ENCODE measurements at places on chromosomes 7 and 10.

- DNase-seq = no peak
Observed at GRCh38 chr7:116951366-116952292, 1.7 kb upstream of the ST7 start.

DNA sequence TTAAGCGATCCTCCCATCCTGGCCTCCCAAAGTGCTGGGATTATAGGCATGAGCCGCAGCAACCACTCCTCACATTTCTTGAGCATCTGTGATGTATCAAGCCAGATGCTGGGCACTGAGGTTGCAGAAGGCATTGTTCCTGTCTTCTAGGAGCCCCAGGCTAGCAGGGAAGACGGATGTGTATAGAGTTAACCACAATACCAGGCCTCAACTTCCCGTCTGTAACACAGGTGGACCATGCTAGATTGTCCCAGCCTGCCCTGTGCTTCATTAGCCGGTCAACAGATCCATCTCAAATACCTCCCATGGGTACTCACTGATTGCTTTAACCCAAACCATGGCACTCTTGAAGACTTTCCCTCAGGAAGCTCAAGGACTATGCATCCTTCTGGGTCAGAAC lies 1.8 kb upstream of the CLDN4 start:
- no peak for DNase-seq

GRCh38 chr7:18960725-18961124 lies 156.7 kb downstream of the TWIST1 start:
- DNase-seq = no peak

GRCh38 chr7:12052211-12052610 lies 158.9 kb upstream of the TMEM106B start:
- DNase-seq = no peak

GRCh38 chr7:31028417-31028992 lies 23.6 kb upstream of the ADCYAP1R1 start:
- no peak for DNase-seq

DNA sequence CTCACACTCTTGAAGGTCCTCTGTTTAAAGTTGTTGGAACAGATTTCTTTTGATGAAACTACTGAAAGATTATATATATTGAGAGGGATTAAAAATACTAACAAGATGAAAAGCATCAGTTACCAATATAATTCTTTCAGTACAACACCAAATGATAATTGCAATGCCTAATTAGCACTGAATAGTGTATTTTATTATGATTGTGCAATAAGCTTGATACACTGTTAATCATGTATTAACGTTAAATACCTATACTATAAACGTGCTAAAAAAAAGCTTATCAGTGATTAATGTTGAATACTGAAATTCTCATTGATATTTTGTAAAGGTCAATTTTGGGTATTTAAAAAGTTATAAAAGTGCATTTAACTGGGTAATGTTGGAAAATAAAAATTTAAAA lies 61.5 kb downstream of the HIBADH start:
- no peak for DNase-seq

- DNase-seq = no peak
Observed at GRCh38 chr7:36232971-36233550, 80.0 kb downstream of the EEPD1 start.

DNA sequence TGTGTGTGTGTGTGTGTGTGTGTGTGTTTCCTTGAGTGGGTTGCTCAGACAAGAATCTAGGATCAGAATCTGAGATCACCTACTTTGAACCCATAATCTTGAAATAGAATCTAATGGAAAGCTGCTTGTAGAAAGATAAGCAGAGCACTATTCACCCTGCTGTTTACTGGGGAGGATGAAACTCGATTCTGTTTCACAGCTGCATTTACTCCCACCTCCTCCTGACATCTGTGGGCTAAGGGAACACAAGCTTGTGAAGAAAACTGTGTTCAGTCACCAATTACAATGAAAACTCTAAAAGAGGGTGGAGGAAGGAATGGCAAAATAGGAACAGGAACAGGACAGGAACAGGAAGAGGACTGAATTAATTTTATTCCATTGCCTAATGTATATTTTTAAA lies 269.5 kb downstream of the TSPAN12 start:
- DNase-seq = no peak

- no peak for DNase-seq
Observed at GRCh38 chr7:32539919-32540531, 44.7 kb downstream of the AVL9 start.

DNA sequence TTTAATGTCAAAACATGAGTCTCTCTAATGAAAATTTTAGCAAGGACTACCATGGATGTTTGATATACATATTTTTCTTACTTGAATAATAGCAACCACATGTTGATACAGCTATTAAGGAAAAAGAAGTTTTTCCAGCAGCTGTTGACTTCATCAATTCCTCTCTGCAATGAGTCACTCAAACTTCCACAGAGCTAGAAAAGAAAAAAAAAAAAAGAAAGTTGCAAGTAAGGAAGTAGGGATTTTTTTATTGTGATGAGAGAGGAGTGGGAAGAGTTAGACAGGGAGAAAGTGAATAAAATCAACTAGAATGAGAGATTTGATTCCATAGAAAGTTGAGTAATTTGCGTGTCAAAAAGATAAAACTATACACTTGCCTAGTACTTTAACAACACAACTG lies 46.2 kb downstream of the CAV1 start:
- DNase-seq = no peak

- no peak for DNase-seq
Observed at GRCh38 chr7:112485766-112486165, 5.0 kb downstream of the LSMEM1 start.

- DNase-seq = no peak
Observed at GRCh38 chr10:61705022-61705613, 42.4 kb downstream of the CABCOCO1 start.

DNA sequence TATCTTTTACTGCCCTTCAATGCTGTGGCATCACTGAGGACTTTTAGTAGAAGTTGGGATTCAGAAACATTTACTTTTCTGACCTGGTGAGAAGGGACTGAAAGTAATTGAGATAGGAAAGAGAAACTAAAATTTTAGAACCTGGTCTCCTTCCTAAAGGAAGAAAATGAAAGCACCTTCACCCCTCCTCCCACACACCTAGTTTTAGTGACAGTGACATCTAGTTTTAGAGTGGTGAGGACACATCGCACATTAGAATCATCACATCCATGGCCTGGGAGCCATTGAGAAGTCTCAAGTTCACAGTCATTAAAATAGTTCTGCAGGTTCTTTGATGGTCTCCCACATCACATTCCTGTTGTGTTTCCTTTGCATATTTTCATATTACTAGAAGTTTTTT lies 16.1 kb downstream of the TAS2R41 start:
- DNase-seq = no peak

GRCh38 chr7:18489624-18490023 lies 5.9 kb upstream of the HDAC9 start:
- no peak for DNase-seq

- DNase-seq = no peak
Observed at GRCh38 chr7:142375710-142376313, 118.0 kb upstream of the PRSS58 start.

DNA sequence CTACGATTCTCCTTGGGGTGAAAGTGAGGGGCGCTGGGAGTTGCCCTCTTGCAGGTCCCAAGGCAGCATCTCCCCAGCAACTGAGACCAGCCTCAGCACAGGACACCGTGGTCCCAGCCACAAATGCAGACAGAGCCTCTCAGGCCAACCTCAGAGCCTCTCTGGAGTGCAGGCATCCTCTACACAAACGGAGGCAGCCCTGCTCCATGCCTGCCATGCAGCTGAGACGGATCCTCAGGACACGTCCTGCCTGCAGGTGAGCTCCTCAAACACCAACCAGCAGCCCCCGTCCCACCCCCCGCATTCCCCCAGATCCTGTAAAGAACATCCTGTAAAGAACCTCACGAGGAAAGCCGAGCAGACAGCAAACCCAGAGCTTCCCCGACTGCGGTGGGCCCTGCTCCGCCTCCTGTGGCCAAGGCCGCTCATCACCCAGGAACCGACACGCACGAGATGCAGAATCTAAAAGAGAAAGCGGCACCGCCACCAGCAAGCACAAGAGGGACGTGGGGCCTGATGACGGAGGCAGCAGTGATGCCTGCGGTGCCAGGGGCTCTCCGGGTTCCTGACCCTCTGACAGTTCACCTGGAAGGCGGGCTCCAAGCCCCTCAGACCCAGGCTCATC lies 186.9 kb downstream of the PTPRN2 start:
- DNase-seq = no peak

GRCh38 chr10:47173929-47174442 lies 126.0 kb upstream of the GDF10 start:
- DNase-seq = no peak

DNA sequence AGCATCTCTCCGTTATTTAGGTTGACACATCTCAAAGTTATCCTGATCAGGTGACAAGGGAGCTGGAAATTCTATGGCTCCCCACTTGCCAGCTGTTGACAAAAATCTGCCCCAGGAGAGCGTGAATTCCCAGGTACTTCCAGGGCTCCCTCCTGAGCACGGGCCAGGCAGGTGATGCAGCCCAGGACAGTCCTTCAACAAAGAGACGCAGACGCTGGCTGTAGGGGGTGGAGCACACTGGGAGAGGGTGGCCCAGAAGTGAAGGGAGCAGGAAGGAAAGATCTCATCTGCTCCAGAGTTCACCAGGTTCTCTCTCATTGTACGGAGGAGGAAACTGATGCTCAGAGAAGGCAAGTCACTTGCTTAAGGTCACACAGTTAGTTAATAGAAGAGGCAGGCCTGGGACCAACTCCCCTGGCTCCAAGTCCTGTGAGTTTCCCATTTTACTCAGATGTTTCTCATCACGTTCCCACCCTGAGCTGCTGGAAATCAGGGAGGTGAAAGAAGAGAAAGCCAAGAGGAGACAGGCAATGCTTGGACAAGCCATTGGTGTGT lies 41.0 kb upstream of the CHST3 start:
- no peak for DNase-seq

- DNase-seq = no peak
Observed at GRCh38 chr7:39535720-39536119, 30.5 kb upstream of the YAE1 start.

- no peak for DNase-seq
Observed at GRCh38 chr7:36712015-36712414, 12.3 kb downstream of the AOAH start.

GRCh38 chr10:128846927-128847326 lies 620.1 kb upstream of the MGMT start:
- no peak for DNase-seq

GRCh38 chr10:128579280-128579865 lies 453.1 kb upstream of the MKI67 start:
- no peak for DNase-seq

GRCh38 chr10:28240400-28240799 lies 62.5 kb downstream of the MPP7 start:
- no peak for DNase-seq
